ENCODE measurements at places on chromosomes 5 and 9.

DNA sequence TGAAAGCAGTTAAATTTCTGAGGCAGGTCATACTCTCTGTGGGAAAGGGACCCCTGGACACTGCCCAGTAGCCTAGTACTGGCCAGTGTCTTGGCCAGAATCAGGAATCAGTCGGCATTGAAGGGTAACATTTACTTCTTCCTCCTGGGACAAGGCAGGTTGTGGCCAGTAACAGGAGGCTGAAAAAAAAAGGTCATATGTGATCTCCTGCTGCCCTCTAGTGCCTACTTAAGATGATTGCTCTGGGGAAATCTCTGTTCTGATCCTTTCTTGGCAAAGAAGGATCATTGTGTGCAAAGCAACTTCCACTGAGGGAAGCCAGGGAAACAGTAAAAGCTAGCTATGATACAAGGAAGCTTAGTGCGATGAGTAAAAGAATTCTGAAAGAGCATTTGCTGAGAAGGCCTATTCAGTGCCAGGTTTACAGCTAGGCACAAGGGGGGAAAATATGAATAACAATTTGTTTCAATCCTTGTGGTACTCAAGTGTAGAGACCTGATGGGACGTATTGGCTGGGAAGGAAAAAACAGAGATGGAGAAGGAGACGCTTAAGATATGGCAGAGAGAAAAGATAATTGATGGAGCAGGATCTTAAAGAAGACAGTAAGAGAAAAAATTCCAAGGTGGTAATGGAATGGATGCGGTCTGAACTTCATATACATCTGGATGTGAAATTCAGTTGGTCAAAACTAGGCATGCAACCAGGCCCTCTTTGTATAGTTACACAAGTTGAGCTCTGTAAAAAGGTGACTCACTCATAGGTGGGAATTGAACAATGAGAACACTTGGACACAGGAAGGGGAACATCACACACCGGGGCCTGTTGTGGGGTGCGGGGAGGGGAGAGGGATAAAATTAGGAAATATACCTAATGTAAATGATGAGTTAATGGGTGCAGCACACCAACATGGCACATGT, 25.8 kb upstream of the TRIM32 start:
- DNase-seq, result peak; percentile 88

GRCh38 chr5:60639544-60639943, 60.4 kb downstream of the DEPDC1B start:
- DNase-seq, result no peak

- no peak for DNase-seq
These were observed 178.4 kb downstream of the GOLPH3 start for GRCh38 chr5:31995714-31996113.

DNA sequence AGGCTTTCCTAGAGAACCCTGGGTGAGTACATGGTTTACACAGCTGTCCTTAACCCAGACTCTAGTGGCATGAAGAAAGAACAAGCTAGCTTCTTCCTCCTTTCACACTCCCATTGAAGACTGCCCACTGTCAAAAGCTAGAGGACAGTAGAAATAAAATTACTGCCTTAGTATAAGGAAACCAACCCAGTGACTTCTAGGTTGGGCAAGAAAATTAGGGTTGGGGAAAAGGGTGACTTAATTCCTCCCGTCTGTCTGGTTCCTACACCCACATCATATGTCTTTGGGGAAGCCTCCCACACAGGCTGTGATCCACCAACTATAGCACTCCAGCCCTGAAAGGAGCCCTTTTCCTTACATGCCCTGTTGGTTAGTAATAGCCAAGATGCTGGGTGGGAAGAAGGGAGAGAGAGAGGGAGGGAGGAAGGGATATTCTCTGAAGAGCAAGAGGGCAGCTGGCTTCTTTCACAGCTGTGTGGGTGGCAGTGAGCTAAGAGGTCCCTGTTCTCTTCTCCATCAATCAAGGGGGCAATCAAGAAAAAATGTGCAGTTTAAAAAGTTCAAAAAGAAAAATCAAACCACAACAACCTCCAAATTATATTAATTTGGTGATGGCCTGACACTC, 21.7 kb downstream of the HBEGF start:
- DNase-seq, result peak; percentile 58

DNA sequence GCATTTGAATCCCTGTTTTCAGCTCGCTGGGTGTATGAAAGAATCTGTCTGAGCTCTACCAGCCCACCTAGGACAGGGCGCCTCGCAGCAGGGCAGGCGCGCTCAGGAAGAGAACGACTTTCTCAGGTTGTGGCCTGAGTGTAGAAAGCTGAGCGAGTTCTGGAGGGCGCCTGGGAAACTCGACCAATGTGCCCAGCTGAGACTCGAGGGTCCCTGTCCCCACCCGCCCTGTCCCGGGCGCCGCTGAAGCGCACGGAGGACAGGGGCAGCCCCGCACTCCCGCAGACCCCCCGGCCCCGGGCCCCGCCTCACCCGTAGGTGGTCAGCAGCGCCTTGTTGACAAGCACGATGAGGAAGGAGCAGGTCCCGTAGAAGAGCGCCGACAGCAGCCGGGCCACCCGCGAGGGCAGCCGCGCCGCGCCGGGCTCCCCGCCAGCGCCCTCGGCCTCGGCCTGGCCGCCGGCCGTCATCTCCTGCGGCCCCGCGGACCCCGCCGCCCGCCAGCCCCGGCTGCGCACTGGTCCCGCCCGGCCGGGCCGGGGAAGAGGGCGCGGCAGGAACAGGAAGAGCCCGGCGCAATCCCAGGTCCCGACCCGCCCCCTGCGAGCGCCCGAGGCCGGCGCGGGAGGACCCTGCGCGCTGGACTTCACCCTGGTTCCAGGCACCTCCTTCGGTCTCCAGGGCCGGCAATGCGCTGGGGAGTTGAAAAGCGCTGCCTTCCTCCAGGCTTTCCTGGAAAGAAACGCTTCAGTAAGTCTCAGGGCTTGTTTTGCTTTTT, at the start of gene SLC35D2:
Gene SLC35D2 (minus strand): TSS at position 547 of the 778 bp plus-strand sequence. CDS start 77 bp downstream, at position 470.
- DNase-seq, result peak; percentile 82

DNA sequence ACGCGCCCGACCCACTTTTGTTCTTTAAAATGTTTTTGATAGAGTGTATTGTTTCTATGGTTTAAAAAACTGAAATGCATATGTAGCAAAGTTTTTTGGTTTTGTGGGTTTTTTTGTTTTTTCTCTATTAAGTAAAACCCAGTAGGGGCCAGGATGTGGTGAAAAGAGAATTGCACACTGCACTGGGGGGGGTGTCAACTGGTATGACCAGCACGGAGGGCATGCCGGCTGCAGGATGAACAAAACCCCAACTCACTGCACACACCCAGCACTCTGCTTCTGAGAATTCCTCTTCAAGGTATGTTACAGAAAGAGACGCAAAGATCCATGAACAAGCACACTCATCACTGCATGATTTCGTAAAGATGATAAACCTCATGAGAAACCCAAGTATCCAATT, 75.0 kb downstream of the STK10 start:
- DNase-seq, result no peak

DNA sequence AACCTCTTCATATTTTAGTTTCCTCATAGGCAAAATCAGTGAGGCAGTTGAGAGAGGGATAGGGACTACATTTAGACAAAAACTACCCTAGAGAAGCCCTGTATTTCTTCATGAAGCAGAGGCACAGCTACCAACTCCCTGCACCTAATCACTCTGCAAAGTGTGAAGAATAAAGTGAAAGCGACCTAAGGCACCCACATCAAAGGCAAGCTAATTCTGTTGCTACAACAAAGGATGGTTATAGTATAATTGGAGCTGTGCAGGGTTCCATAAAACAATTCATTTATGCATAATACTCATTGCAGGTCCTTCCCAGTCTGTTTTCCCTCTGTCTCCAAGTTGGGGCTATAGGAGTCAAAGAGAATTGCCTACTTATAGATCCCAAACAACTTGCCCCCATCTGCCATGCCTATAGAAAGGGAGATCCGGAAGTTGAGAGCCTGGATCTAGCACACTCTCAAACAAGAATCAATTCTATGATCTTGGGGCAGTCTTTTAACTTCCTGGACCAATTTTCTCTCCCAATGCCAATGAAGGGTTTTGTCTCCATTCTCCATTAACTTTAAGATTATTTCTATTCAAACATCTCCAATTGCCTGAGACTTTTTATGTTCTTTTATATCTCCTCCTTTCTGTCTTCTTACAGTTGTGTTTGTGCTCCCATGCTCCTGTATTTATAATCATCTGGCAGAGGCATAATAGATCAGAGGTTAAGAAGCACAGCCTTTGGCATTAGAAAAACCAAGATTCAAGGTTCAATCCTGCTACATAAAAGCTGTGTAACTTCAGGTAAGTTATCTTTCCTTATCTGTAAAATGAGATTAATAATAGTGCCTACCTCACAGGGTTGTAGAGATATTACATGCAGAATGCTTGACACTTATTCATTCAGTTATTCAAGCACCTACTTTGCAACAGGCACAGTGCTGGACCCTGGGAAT, 56.0 kb upstream of the PTGER4 start:
- DNase-seq, result no peak

DNA sequence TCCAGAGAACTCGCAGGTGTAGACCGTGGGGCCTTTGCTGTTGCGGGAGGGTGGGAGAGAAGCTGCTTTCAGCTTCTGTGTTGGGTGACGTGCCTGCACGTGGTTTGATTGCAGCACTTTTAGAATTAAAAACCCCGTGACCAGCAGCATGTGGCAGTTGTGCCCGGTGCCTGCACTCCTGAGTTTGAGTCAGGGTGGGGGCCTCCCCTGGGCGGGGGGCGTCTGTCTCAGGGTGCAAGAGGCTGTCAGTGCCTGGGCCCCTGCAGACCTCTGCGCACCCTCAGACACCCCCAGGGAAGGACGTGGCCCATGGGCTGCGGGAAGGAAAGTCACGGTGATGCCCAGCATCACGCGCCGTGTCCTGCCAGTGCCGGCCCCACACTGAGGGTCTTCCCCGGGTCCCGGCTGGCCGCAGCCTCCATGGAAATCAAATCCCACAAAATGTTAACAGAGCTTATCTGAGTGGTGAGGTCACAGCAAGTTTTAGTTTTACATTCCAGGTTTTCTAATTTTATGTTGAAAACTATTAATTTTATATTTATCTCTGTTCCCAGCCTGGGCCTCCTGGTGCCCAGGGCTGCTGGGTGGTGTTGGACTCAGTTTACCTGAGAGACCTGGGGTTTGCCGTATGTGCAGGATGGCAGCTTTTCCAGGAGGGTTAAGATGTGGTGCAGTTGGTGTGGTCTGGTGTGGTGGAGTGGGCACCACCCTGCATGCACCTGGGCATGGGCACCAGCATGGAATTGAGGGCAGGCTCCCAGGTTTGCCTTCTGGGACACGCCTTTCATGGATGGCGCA, 33.3 kb downstream of the AHRR start:
- DNase-seq, result no peak

DNA sequence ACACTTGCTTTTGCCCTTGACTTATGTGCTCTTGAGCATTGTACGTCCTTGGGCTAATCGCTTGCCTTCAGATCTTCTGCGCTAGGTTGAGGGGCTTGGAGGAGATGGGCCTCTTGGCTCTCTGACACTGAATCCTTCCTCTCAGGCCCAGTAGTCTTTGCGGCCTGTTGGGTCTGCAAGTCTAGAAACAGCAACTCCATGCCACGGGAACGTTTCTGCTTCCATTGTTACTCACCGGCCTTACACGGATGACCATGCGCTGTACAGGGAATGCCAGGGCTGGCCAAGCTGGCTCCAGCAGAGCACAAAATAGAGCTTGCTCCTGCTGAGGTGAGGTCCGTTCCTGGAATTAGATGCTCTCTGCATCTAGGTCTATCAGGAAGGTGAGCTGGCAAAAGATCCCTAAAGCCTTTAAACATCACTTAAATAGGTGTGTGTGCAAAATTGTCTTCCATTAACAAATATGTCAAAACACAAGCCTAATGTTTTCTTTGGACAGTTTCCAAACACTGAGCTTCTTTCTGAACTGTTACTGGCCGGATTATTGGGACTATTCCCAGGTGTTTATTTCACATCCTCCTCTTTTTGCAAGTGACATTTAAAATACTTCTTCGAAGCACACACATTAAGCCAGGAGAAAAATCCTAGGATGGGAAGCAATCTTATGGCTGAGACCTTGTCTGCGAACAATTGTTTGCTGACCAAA, 29.7 kb downstream of the DAPK1 start:
- DNase-seq, result no peak

GRCh38 chr9:7055171-7055903, 297.6 kb downstream of the KDM4C start:
- DNase-seq, result no peak

- no peak for DNase-seq
These were observed 72.1 kb downstream of the LRSAM1 start for GRCh38 chr9:127523312-127523851.

- no peak for DNase-seq
These were observed 57.1 kb downstream of the COL23A1 start for GRCh38 chr5:178533136-178533535.

GRCh38 chr5:169095410-169095960, 205.5 kb downstream of the SLIT3 start:
- DNase-seq, result no peak

- no peak for DNase-seq
These were observed 164.0 kb downstream of the DEPDC1B start for GRCh38 chr5:60535951-60536350.

DNA sequence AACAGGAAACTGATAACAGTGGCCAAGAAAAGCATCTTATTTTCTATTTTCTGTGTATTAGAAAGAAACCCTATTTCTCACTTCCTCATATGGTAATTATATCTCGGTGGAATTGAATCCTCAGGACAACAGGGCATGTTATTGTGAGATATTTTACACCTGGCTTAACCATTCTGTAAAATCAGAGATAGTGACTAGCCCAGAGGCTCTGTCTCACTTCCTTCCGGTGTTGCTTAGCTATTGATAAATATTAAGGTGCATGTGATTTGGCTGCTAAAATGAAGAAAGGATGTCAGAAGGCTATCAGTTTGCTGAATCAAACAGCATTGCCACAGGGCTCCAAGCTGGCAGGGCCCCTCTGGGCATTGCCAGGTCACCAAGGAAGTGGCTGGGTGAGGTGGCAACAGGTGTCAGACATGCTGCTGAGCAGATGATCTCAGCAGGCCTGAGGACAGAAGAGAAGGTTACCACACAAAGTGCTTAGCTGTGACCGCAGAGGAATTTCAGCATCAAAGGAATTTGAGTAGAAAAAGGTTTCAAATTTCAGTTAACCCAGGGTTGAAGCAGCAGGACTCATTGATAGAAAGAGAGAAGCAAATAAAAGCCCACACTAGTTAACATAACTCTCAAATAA, 330.7 kb downstream of the PDE4D start:
- no peak for DNase-seq

DNA sequence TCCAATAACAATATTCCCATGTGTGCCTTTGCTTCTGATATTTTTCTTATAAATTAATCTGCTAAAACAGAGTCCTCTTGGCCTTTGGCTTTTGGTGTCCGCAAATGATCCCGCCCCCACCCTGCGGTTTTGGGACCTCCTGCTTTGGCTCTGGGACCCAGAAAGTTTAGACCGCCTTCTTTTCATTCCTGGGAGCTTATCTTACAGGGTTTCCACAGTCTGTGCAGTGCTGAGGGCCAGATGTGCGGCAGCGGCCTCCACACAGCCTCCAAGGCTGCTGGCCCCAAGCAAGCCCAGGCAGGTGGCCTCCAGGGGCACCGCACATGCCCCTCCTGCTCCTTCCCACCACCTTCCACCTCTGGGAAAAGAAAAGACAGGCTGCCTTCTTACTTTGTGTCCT, 191.5 kb downstream of the ERCC6L2 start:
- no peak for DNase-seq

DNA sequence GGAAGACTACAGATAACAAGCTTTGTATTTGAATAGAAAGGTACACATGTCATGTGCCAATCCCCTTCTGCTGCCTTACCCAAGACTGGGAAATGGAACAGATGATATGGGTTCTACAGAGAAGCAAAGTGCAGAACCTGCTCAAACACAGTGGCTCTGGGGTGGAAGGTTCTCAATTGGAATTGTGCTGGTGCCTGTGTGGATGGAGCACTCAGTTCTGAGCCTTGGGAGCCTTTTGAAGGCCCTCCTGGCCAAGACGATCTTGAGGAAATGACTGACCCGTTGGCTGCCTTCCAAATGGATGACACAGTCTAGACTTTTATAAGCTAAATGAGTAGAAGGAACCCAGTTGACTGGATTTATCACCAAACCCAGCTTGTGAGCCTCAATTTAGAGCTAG, 4.2 kb upstream of the PRSS3 start:
- DNase-seq, result no peak
